ENCODE measurements at places on chromosomes 16 and 17.

- no peak for DNase-seq
Measured at GRCh38 chr17:3602499-3602898, 6.7 kb downstream of the TRPV1 start.

GRCh38 chr16:2151188-2152091 lies 3.0 kb downstream of the RAB26 start:
- DNase-seq, result peak; percentile 53

DNA sequence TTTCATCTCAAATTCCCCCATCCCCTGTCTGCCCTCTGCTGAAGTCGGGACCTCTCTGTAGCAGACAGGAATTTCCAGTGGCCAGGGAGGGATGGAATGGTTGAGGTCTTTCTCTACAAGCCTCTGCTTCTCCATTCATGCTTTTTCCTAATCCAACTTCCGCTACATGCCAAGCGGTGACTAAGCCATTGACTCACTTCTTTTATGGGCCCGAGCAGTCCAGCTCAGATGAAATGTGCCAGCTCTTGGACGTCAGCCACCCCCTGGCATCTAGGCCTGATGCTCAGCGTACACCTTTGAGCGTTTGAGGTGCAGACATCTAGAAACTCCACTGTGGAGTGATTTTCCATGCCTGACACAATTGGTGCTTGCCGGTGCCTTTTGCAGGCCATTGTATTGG lies 40.7 kb upstream of the GPR139 start:
- DNase-seq, result no peak

GRCh38 chr17:58446086-58446485 lies 28.8 kb upstream of the RNF43 start:
- no peak for DNase-seq

DNA sequence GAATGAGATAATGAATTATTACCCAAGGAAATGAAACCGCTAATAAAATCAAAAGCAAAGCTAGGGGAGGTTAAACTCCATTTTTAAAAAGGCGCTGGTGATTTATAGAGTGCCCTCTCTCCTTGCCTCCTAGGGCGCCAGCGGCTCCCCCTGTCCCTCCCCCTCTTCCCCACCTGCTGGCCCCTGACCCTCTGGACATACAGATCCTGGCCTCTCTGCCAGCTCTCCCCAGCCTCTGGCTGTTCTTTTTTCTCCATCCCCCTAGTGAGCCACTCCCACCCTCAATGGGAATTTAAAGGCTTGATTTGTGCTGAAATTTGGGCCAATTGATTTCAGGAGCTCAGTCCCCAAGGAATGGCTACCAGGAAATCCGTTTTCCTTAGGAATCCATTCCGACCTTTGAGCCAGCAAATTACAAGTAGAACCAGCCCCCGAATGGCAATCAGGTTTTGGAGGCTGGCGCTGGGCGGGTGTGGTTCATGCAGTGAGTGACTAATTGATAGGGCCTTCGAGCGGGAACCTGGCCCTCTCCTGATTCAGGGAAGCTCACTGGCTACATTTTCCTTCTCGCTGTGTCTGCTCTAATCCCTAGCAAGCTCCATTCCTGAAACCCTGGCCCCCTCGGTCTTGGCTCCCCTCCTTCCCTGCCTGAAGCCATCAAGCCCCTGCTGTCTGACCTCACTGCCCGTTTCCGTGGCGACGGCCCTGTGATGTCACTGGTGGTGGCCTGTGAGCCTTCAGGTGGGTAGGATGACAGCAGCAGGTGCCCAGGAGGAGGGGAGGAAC lies 141.9 kb upstream of the SDK2 start:
- DNase-seq, result no peak

DNA sequence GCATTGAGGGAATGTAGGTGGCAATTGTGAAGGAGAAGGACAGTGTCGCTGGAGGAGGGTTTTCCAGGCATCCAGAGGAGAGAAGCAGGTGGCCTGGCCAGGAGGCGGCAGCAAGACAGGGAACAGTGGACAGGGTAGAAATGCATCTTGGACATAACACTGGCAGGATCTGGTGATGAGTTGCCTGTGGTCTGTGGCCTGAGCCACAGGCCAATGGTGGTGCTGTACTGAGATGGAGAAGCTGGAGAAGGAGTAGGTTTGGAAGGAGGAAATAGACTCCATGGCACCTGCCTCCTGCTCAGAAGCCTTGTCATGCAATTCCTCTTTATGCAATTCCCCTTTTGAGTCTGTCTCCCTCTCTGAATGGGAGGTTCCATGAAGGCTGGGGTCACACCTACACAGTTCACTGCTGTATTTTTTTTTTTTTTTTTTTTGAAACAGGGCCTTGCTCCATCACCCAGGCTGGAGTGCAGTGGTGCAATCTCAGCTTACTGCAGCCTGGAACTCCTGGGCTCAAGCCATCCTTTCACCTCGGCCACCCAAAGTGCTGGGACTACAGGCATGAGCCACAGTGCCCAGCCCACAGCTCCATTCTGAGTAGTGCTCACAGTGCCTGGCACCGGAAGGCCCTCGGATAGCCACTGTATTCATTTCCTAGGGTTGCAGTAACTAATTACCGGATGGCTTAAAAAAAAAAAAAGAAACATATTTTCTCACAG lies 13.5 kb upstream of the CACNG4 start:
- DNase-seq, result no peak

DNA sequence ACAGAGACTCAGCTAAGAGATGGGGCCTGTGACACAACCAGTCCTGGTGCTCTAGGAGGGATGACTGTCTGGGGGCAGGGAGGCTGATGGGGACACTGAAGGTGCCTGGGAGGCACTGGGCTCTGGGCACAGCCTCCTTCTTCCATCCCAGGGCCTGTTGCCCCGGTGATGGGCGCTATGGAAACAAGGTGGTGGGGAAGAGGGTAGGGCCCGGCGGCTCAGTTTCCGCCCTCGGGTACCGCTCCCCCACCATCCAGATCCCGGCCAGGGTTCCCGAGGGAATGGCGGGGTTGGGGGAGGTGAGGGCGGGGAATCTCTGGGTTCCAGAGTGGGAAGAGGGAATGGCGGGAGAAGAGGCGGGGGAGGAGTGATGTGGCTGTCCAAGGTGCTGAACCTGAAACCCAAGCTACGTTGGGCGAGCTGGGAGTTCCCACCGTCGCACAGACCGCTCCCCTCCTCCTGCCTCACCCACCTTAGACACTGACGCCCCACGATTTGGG lies 981 bp downstream of the KCNH4 start:
- DNase-seq, result no peak

DNA sequence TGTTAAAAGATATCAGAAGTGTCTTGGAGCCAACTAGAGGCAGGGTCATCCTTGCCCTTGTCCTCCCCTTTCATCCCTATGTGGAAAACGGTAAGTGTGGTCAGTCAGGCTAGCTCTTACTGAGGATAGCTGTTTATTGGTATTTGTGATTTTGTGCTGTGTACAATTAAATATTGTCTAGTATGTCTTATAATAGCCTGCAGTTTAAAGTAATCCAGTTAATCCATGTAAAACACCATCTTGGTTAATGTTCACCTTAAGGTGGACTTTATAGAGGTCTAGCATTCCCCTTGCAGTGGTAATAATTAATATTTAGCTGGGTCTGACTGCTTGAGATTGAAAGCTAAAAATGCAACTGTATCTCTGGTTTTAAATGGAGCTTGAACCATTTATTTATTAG lies 25.6 kb downstream of the METTL9 start:
- no peak for DNase-seq

GRCh38 chr17:38585056-38585917 lies 20.5 kb downstream of the SRCIN1 start:
- peak; percentile 16 for DNase-seq

GRCh38 chr17:62671553-62671952 lies 44.1 kb downstream of the MRC2 start:
- DNase-seq, result no peak

All from NCI-H1694 treated with DMSO at 0.1 percent for 48 hours (cell line).